GM18507 (cell line): ENCODE measurements at places on chromosomes 13 and 19.

- DNase-seq: no peak
These were observed 41.4 kb downstream of the COL4A2 start for GRCh38 chr13:110348309-110349105.

GRCh38 chr13:31456056-31456455 lies 256.3 kb downstream of the B3GLCT start:
- DNase-seq: no peak

- no peak for DNase-seq
These were observed 80.1 kb downstream of the KLF5 start for GRCh38 chr13:73138638-73139491.

- no peak for DNase-seq
These were observed 35.9 kb upstream of the CNMD start for GRCh38 chr13:52775511-52775910.

- DNase-seq: peak; percentile 56
These were observed 868 bp upstream of the EGLN2 start for GRCh38 chr19:40797963-40798682.

GRCh38 chr13:66313413-66313812 lies 916.7 kb downstream of the PCDH9 start:
- DNase-seq: no peak

- no peak for DNase-seq
These were observed 576.9 kb downstream of the IRS2 start for GRCh38 chr13:109209526-109209925.

- DNase-seq: no peak
These were observed 119.4 kb upstream of the NBEA start for GRCh38 chr13:34822650-34823049.

GRCh38 chr19:10384580-10384979 lies 4.2 kb upstream of the TYK2 start:
- no peak for DNase-seq
